Activated naive CD4-positive, alpha-beta T cell treated with anti-CD3 and anti-CD28 coated beads for 36 hours (primary cell): ENCODE measurements at places on chromosomes 16 and 17.

DNA sequence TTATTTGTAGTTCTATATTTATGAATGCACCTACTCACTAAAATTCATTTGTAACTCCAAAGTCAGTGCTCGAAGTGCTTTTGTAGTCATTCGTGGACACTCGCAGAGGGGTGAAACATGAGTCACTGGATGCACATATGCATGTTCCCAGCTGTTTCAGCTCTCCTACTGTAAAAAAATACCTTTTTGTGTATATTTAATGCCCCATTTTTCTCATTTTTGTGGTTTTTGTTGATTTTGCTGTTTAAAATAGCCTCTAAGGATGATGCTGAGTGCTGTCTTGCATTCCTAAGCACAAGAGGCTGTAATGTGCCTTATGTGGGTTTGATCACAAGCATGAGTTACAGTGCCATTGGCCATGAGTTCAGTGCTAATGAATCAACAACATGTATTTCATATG lies 30.6 kb downstream of the CENPV start:
- no peak overlapping the region for H3K27ac ChIP-seq
- H3K4me3 ChIP-seq: no peak overlapping the region
- H3K4me1 ChIP-seq: no peaks in the 10 kb centered on the region
- DNase-seq: no peak
- peaks cover 11% of the 10 kb centered on the region for H3K36me3 ChIP-seq

DNA sequence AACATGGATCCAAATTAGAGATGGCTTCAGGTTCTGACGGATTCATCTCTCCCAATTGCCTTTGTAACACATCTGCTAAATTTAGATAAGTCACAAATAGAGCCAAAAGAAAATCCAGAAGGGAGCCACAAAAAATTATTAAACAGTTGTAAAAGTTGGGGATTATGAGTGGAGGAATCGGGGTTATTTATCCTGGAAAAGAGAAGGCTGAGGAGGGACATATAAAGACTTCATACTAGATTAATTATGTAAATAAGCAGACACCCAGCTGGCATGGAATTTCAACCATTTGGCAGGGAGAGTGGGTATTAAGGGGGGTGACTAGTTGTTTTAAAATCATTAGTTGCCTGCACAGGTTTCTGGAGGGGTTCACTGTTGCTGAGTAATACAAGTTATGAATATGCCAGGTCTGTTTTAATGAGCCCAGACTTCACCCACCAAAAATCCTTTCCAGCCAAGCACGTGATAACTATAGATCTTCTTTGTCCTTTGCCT lies 89.6 kb downstream of the CDH13 start:
- H3K36me3 ChIP-seq: no peaks in the 10 kb centered on the region
- no peaks in the 10 kb centered on the region for H3K4me1 ChIP-seq
- no peak overlapping the region for H3K4me3 ChIP-seq
- H3K27ac ChIP-seq: no peak overlapping the region
- no peak for DNase-seq

DNA sequence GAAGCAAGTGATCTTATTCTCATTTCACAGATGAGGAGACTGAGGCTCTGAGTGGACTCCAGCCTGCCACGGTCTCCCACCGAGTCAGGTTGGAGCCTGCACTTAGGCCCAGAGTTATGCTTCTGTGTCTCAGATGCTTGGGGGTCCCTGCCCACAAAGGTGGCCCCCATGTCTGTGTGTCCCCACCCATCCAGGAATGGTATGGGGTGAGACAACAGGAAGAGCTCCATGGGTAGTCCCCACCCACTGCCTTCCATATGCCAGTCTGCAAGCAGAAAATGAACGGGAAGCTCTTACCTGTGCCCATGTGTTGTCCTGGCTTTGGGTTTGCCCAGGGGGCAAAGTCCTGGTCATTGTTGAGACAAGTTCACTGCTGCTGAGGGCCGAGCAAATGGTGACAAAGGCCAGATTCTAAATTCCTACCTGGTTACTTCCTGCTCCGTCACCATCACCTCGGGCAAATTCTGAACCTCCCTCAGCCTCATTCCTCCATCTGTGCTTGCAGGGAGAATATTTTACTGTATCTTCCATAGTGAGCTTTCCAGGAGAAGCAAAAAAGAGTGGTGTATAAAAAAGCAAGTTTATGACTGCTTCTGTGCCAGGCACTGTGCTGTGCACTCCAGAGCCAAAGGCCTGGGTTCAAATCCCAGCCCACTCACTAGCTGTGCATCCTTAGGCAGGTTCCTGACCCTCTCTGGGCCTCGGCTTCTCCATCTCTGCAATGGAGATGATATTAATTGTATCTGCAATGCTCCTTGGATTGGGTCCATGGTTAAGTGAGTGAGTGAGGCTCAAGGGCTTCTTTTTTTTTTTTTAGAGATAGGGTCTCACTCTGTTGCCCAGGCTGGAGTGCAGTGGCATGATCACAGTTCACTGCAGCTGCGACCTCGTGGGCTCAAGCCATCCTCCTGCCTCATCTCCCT lies 9.3 kb downstream of the IL4R start:
- no peak for DNase-seq
- no peak overlapping the region for H3K4me3 ChIP-seq
- peak overlapping the region; percentile 91 for H3K27ac ChIP-seq
- H3K27me3 ChIP-seq: no peaks in the 10 kb centered on the region
- peaks cover 65% of the 10 kb centered on the region for H3K36me3 ChIP-seq

- peak overlapping the region; percentile 74 for H3K27ac ChIP-seq
- H3K4me1 ChIP-seq: peaks cover 97% of the 10 kb centered on the region
- no peak overlapping the region for H3K4me3 ChIP-seq
- no peak for DNase-seq
Observed at GRCh38 chr17:39772987-39773934, 35.5 kb downstream of the GRB7 start.

- H3K4me1 ChIP-seq: peaks cover 29% of the 10 kb centered on the region
- H3K27me3 ChIP-seq: no peaks in the 10 kb centered on the region
- DNase-seq: no peak
- H3K36me3 ChIP-seq: peaks cover 5% of the 10 kb centered on the region
- H3K4me3 ChIP-seq: no peak overlapping the region
- H3K27ac ChIP-seq: no peak overlapping the region
Observed at GRCh38 chr17:75488693-75489510, 26.4 kb downstream of the CASKIN2 start.

GRCh38 chr17:33561569-33562334 lies 268.7 kb upstream of the ASIC2 start:
- peaks cover 3% of the 10 kb centered on the region for H3K27me3 ChIP-seq
- no peak for DNase-seq
- no peak overlapping the region for H3K27ac ChIP-seq
- no peaks in the 10 kb centered on the region for H3K4me1 ChIP-seq
- H3K4me3 ChIP-seq: no peak overlapping the region

DNA sequence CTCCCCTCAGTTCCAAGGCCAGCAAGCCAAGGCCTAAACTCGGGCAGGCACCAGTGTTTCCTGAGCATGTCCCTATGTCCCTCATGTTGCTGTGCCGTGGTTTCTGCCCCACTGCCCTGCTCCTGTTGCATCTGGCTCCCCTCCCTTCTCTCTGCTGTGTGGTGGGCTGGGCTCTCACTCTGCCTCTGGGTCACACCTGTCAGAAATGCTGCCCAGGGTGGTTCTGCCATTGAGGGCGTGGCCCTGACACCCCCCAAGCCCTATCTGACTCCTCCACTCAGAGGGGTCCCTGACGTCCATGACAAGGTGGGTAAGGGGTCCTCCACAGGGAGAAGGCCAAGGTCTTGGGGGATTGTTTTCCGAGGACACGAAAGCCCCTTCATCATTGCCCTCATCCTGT lies 9.2 kb upstream of the ITGA3 start:
- H3K4me1 ChIP-seq: peaks cover 36% of the 10 kb centered on the region
- H3K4me3 ChIP-seq: no peak overlapping the region
- DNase-seq: no peak

GRCh38 chr16:11613381-11614303 lies 26.9 kb upstream of the LITAF start:
- peaks cover 28% of the 10 kb centered on the region for H3K4me1 ChIP-seq
- H3K4me3 ChIP-seq: no peak overlapping the region
- H3K27ac ChIP-seq: no peak overlapping the region
- no peaks in the 10 kb centered on the region for H3K27me3 ChIP-seq
- H3K36me3 ChIP-seq: no peaks in the 10 kb centered on the region
- no peak for DNase-seq

DNA sequence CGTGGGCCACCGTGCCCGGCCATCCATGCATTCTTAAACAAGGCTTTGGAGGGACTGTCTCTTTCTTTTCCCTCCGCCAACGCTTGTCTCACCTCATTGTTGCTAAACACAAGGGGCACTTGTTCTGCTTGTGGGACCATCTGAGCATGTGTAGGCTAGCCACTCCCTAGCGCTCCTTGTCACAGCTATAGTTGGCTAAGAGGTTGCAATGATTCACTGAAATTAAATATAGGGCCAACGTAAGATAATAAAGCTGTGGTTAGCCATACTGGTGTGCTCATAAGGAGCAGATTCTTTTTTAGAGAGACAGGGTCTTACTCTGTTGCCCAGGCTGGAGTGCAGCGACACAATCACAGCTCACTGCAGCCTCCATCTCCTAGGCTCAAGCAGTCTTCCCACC lies 41.2 kb downstream of the KIAA0513 start:
- H3K27me3 ChIP-seq: no peaks in the 10 kb centered on the region
- H3K4me3 ChIP-seq: no peak overlapping the region
- H3K27ac ChIP-seq: no peak overlapping the region
- DNase-seq: no peak
- H3K4me1 ChIP-seq: no peaks in the 10 kb centered on the region
- peaks cover 4% of the 10 kb centered on the region for H3K36me3 ChIP-seq

GRCh38 chr16:24282141-24282540 lies 26.0 kb downstream of the CACNG3 start:
- H3K27ac ChIP-seq: no peak overlapping the region
- no peaks in the 10 kb centered on the region for H3K4me1 ChIP-seq
- DNase-seq: no peak
- no peak overlapping the region for H3K4me3 ChIP-seq
- no peaks in the 10 kb centered on the region for H3K36me3 ChIP-seq

DNA sequence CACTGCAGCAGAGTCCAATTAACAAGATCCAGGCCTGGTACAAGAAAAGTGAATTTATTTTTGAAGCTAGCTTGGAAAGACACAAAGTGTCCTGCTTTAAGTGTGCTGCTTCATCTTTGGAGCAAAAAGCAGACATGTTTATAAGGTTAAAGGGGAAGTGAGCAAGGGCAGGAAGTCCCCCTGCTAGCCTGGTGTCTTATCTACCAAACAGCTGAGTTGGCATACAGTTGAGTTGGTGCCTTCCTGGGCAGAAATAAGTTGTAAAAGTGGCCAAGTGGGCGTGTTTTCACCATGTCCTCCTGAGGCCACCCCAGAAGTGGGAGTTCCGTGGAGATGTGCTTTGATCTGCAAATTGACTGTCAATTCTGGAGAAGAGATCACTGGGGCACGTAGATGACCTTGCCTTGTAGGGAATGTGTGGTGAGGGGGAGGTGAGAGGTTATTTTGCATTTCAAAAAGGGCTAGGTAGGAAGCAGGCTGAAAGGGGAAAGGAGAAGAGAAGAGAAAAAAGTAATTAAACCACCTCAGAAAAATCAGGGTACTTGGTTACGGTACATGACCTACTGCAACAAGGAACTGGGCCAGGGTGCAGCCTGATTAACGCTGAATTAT lies 38.3 kb upstream of the HSBP1 start:
- H3K36me3 ChIP-seq: no peaks in the 10 kb centered on the region
- H3K4me3 ChIP-seq: no peak overlapping the region
- peaks cover 3% of the 10 kb centered on the region for H3K27me3 ChIP-seq
- DNase-seq: no peak
- peaks cover 2% of the 10 kb centered on the region for H3K4me1 ChIP-seq
- no peak overlapping the region for H3K27ac ChIP-seq

- H3K4me1 ChIP-seq: no peaks in the 10 kb centered on the region
- H3K27me3 ChIP-seq: peaks cover 19% of the 10 kb centered on the region
- H3K4me3 ChIP-seq: no peak overlapping the region
- no peaks in the 10 kb centered on the region for H3K36me3 ChIP-seq
- no peak for DNase-seq
- no peak overlapping the region for H3K27ac ChIP-seq
Observed at GRCh38 chr16:25812215-25812614, 120.5 kb downstream of the HS3ST4 start.

DNA sequence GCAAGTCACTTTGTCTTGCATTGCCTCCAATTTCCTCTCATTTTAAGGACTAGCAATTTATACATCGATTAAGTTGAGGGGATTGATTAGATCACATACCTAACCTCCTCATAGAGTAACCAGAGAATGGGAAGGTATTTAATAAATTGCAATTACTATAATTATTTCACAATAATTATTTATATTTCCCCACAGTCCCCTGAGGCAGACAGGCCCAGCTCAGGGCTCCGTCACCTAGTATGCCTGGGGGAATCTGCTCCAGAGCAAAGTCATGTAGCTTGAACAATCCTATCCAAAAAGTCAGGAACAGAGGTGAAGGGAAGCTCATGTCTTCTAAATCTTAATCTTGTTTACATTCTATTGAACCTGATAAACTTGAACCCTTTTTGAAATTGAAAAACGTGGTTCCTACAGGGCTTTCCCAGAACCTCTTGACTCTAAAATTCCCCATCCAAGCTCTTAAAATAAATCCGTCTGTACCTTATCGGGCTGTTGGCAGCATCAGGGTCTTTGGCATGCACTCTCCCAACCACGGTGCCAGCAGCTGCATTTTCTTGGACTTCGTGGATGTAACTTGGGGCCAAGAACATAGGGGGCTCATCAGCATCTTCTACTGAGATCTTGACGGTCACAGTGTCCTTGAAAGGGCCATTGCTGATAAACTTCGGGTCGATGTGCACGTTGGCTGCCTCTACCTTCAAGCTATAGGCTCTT lies 140.1 kb downstream of the CDH11 start:
- no peak overlapping the region for H3K4me3 ChIP-seq
- H3K27me3 ChIP-seq: no peaks in the 10 kb centered on the region

- H3K4me1 ChIP-seq: no peaks in the 10 kb centered on the region
- DNase-seq: no peak
- H3K27ac ChIP-seq: no peak overlapping the region
- no peaks in the 10 kb centered on the region for H3K36me3 ChIP-seq
- peaks cover 20% of the 10 kb centered on the region for H3K27me3 ChIP-seq
Observed at GRCh38 chr17:34547453-34548063, 31.8 kb upstream of the TMEM132E start.

DNA sequence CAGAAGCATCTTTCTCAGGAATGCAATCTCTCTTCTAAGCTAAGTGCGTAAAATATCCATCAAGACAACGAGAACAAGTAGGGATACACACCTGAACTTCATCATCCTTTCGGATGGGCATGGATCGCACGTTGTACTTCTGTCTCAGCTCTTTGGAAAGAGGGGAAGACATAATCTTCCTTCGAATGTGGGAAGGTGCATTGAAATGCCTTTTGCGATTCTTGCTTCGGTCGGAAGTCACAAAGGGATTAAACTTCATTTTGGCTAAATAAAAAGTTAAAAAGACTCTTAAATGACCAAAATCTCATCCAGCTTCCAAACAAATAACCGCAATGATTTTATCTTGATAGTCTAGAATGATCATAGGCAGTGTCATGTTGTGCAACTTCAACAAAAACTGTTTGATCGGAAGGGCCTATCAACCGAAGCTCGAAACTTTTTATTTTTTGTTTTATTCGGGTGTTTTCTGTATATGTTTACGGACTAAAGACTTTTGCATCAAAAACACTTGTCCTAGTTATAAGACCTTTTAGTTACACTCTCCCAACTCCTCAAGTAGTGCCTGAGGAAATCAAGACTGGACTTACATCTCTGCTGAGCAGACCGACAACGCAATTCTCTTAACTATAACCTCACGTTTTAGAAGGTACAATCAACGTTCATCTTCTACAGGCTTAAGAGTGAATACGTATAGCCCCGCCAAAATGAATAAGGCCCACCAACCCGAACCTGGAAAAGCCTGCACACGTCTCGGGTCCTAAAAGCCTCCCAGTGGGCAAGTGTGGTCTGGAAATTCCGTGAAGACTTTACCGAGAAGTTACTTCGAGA lies 727 bp downstream of the RPL26 start:
- H3K4me3 ChIP-seq: peak overlapping the region; percentile 99
- no peak for DNase-seq
- peaks cover 63% of the 10 kb centered on the region for H3K4me1 ChIP-seq
- peak overlapping the region; percentile 98 for H3K27ac ChIP-seq
